ENCODE measurements at places on chromosomes 7 and 10. TPM values are rescaled to one million over a fixed set of nuclear protein-coding genes. Genes with fewer than 3 reads are reported as not detected.
A peak's percentile ranks its signal among the peaks of the same experiment; 100 is the strongest.

GRCh38 chr10:37704566-37704965 lies 152.8 kb downstream of the ZNF248 start:
- no peak for DNase-seq

GRCh38 chr10:107728807-107729206 lies 564.3 kb upstream of the SORCS1 start:
- no peak for DNase-seq

GRCh38 chr10:79610601-79611191 lies at the start of gene SFTPA1:
Gene SFTPA1, plus strand, starts transcription at chr10:79610939. Its CDS starts 887 bp downstream, at chr10:79611826.
- no peak for DNase-seq

DNA sequence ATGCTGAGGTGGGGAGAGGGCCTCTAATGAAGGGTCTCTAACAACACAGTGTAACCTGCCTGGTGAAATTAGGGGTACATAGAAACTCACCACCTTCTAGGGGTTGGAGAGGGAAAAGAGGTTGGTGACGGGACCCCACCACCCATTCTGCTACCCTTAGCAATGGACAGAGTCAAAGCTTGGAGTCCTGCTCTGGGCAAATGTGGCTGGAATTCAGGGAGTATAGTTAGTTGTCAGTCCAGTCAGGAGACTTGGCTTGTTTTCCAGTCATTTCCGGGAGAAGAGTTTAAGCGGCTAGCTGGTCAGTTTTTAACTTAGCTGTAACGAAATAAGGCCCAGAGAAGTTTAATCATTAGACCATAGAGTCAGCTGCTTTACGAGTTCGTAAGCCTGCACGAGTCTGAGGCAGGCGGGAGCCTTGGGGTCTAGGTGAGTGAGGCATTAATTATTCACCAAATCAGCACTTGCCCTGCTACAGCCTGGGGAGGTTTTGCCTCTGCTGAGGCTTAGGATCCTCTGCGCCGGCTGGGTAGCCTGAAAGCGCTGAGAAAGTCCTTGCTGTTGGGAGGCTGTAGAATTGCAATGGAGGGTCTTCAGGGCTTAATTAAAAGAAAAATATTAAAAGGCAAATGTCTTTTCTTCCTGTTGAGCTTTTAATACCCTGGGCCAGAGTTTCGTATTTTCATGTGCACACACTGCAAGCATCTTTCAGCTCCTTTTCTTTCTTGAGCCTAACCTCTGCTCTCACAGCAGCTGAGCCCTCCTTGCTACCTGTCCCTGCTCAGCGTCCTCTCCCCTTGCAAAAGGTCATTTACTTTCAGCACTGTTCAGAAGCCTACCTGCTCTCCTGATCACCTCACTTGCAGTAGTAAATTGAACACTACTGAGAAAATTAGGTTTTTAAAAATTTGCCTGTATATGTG lies 1.5 kb upstream of the LAMB1 start:
- no peak for DNase-seq

DNA sequence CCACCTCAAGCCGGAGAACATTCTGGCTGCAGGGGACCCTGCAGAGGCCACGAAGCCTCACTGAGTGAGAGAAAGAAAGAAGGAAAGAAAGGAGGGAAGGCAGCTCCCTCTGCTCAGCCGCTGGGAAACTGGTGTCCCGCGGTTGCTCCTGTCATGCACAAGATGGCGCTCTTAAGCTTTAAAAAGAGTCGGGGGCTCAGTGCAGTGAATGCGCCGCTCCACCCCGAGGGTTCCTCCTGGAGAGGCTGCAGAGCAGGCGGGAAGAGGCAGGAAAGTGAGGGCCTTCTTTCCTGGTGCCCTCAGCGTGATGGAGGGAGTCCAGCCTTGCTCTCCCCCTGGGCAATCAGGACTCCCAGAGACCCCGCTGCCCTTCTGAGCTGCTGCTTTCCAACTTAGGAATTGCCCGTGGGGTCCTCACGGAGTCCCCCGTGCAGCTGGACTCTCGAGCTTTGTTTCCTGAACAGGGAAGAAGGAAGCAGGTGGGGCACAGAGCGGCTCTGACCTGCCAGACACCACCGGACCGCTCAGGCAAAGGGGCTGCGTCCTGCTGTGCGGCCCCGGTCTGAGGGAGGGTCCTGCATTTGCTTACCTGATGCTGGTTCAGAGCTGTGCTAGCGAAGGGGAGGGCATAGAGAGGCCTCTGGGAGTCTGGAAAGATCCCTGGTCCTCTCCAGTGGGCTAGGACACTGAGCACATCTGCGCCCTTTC lies 141.9 kb upstream of the MKI67 start:
- no peak for DNase-seq

DNA sequence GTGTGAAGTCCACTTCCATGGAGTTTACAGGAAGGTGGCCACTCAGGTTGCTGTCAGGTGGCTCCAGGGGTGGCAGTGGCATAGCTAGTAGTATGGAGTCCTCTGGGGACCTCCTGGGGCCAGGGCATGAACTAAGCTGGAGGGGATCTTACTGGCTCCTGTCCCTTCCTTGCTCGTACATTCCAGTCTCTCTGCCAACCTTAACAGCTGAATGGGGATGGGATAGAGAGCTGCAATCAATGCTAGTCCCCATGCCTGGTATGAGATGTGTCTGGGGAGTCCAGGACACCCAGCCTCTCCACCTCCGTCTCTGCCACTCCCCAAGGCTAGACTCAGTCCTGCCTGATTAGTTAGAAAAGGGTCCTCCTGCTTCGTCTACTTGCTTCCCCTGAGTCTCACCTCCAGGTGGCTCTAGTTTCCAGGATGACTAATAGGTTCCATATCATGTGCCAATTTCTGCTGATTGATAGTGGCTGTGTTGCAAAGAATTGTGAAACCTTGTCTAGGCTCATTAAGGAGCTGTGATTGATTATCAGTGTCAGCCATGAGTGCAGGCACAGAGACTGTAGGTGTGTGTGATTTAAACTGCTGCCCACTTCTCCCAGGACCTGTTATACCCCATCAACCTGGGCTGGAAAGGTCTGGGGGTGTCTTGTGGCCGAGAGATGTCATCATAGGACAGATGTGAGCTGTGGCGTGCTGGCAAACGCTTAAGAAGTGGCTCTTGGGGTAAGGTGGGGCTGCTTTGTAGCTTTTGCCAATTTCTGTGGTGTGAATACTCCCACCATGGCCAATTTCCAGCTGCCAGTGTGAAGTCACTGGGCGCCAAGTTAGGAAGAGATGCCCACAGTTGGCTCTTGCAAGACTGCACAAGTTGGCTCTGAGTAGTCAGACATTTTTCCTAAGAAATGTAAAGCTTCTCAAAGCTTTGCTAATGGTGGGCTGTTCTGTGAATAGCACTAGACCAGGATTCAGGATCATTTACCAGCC lies 59.8 kb downstream of the COL13A1 start:
- DNase-seq = no peak

DNA sequence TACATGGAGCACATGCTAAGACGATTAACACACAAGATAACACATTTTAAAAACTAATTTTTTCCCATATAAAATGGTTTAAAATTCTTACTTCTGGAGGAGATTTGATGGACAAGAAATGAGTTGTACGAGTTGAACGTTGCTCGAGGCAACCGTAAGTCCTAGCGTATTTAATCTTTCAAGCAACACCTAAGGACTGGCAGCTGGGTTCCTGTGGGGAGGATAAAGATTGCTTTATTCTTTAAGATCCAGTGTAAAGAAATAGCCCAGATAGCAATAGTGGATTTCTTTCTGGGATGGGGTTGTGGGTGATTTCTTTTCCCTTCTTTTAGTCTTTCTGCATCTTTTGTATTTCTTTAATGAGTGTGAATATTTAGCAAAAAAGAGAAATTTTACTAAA lies 9.8 kb downstream of the TBXAS1 start:
- no peak for DNase-seq

DNA sequence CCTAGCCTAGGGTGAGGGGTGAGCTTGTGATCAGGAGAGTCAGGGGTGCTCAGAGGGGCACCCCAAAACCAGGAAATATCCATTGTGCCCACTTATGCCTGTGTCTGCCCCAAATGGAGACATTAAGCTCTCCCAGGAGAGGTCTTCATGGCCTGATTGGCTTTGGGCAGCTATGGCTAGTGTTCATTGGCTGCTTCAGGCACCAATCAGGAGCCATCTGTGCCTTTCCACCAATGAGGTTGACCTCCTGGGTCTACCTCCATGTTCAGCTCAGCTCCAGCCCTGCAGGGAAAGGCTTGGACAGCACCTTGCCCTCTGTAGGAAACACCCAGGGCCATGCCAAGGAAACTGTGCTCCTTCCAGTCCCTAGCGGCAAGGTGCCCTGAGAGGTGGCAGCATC lies 23.9 kb upstream of the HSPB1 start:
- no peak for DNase-seq

The CTAGE4 gene
- polyA plus RNA-seq = 0.29 TPM

The ADAMTS14 gene
- polyA plus RNA-seq = not detected

DNA sequence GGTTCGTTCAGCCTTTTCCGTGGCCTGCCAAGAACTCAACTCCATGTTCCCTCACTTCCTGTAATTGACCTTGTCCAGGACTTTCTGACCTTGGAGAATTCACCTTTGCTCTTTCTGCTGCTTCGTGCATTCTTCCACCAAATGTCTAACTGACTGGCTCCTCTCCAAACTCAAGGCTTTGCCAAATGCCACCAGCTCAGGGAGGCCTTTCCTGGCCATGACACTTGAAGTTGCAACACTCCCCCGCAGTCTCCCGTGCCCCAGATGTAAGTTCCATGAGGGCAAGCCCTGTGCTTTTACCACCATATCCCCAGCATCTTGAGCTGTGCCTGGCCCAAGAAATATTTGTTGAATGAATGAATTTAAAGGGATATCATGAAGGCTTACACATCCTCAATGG lies 238.4 kb downstream of the ARHGAP21 start:
- no peak for DNase-seq

GRCh38 chr7:16747102-16747501 lies 6.5 kb upstream of the TSPAN13 start:
- DNase-seq = no peak

DNA sequence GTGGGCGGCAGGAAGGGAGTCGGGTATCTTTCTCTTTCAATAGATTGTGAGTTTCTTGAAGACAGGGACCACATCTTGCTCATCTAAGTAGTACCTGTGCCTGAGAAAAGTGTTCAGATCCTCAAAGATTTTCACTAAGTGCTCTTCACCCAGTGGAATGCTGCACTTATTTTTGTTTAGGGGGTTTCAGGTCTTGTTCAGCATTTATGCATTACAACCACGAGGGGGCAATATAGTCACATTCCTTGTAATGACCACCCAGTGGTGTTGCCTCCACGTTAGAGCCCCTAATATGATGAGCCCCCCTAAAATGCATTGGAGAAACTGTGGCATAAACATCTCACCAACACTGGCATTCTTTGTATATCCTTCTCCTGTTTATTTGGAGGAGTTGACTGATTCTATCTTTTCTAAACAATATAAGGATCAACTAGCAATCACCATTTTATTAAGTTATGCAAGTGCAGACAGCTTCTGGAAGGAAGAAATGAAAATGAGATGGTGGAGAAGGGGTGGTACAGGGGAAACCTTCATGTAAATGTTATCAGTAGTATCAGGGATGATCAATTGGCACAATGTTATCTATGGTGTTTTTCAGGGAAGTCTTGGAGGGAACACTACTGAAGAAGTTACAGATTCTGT lies 3.1 kb upstream of the PAPSS2 start:
- DNase-seq = peak; percentile 32

DNA sequence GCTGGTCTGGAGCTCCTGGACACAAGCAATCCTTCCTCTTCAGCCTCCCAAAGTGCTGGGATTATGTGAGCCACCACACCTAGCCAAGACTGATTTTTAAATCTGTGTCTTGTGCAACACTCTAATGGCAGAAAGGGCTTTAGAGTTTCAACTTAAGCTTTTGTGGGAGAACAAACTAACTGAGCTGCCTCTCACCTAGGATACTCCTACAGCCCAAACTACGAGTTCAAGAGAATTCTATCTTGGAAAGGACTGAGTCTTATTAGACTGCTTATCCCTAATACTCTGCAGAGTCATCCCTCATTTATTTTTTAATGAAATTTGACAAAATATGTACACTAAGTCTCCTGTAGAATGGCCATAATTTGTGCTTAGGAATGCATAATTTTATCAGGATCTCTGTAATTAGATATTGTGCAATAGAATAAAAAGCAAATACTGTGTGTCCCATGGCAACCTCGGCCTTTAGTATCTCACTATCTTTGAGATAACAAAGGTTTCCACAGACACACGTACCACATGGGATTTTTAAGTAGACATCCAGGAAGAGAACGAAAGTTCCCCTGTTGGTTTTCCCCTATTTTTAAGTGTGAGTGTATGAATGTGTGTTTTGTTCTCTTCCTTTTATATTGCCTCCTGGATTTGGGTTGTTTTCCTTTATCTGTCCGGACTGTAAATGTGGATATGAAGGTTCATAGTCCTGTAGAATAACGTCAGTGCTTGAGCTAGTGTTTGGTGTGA lies 199.4 kb upstream of the TCF7L2 start:
- no peak for DNase-seq

The HOGA1 gene
- polyA plus RNA-seq = not detected

DNA sequence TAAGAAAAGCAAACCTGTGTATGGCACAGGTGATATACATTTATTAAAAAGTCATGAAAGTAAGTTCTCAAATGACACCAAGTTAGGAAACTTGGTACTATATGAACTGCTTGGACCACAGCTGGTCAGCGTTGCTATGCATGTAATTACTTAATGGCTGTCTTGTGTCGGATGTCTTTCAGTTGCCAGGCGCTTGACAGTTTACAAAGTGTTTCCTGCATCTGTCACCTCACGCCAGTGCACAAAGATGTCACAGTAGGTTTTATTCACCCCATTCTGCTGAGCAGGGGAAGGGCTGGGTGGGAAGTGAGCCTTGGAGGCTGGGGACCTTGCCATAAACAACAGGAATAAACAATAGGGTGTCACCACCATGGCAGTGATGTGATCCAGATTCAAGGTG lies 35.8 kb downstream of the ADAM12 start:
- DNase-seq = no peak

DNA sequence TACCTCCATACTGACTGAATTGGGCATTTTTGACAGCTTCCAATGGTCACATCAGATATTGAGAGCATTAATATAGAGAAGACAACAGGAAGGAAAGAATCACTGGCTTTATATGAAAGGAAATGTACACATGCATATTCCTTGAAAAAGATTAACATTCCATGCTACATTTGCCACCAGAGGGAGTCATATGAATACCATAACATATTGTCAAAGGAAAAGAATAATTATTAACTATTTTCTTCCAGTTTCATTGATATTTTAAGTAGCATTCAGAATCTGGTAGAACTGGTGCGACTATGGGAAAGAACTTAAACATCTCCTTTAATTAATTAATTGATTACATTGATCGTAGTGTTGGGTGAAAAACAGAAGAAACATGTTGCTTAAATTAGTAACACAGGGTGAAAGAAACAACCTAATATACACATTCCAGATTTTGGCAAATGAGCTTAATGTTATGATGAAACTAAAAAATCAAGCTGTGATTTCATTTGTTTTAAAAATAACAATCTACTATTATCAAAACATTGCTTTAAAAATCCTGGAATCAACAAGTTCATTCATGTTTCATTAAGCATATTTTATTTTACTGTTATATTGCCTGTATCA lies 71.5 kb downstream of the GPR85 start:
- no peak for DNase-seq
